COR-L47 (cell line): ENCODE measurements at places on chromosomes 13 and 19.

GRCh38 chr13:110913322-110914080 lies 1.4 kb downstream of the ANKRD10 start:
- peak; percentile 8 for DNase-seq

GRCh38 chr19:52520013-52520412 lies 7.5 kb upstream of the ZNF808 start:
- no peak for DNase-seq

GRCh38 chr13:41259875-41260501 lies 3.4 kb downstream of the MTRF1 start:
- no peak for DNase-seq

- no peak for DNase-seq
Observed at GRCh38 chr13:99346335-99347042, 39.3 kb upstream of the GPR183 start.

DNA sequence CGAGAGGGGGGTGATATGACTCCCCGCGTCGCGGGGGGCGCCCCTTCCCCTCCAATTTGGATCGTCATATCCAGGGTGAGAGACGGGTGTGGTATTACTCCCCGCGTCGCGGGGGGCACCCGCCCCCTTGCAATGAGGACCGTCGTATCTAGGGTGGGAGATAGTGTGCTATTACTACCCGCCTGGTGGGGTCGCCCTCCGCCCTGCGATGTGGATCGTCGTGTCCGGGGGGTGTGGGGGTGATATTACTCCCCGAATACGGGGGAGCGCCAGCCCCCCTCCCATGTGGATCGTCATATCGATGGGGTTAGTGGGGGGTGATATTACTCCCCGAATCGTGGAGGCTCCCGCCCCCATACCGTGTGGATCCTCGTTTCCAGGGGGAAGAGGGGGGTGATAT lies 29.2 kb upstream of the RGCC start:
- DNase-seq = no peak

GRCh38 chr19:52451241-52451640 lies 2.1 kb upstream of the ZNF578 start:
- no peak for DNase-seq

DNA sequence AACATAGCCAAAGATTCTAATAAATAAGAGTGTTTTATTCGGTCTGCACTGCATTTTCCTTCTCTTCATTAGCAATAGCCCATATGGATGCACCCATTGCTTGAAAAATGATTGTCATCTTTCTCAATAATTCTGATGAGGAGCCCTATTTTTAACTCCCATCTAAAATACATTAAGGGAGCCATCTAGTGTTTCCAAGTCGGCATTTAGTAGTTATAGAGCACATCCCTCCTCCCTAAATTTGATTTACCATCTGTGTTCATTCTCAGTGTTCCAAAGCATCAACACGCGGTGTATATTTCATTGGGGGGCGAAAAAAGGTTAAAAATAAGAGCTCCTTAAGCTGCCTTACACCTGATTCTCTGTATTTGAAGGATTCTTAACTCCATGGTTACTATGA lies 119.2 kb upstream of the IPO5 start:
- no peak for DNase-seq

GRCh38 chr19:36331353-36332228 lies 47.4 kb downstream of the ZFP14 start:
- DNase-seq = peak; percentile 96

DNA sequence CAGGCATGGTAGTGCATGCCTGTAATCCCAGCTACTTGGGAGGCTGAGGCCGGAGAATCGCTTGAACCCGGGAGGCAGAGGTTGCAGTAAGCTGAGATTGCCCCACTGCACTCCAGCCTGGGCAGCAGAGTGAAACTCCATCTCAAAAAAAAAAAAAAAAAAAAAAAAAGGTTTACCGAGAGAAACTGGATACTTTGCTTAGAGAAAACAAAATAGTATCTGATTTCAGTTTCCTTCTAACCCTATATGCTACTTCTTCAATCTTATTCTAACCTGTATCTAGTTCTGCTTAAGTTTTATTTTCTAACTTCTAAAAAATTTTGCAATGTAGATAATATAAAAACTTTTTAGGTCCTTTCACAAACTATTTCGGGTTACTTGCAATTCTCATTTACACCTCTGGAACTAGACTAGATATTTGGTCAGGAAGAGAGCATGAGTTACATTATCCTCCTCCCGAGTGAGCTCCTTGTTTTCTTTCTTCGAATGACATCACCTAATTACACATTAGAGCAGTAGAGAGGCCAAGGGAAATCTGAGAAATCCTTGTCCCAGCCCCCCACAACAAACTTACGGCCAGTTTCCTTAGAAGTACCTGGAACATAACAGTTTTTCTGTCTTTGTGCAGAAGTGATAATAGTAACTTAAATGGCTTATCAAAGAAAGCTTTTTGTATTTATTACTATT lies 128.9 kb downstream of the B3GLCT start:
- DNase-seq = no peak

GRCh38 chr13:25973576-25973975 lies 78.2 kb downstream of the SHISA2 start:
- DNase-seq = no peak

- DNase-seq = no peak
Observed at GRCh38 chr13:75318138-75318833, 163.7 kb downstream of the TBC1D4 start.

GRCh38 chr19:29107831-29108230 lies 105.1 kb downstream of the UQCRFS1 start:
- DNase-seq = no peak

DNA sequence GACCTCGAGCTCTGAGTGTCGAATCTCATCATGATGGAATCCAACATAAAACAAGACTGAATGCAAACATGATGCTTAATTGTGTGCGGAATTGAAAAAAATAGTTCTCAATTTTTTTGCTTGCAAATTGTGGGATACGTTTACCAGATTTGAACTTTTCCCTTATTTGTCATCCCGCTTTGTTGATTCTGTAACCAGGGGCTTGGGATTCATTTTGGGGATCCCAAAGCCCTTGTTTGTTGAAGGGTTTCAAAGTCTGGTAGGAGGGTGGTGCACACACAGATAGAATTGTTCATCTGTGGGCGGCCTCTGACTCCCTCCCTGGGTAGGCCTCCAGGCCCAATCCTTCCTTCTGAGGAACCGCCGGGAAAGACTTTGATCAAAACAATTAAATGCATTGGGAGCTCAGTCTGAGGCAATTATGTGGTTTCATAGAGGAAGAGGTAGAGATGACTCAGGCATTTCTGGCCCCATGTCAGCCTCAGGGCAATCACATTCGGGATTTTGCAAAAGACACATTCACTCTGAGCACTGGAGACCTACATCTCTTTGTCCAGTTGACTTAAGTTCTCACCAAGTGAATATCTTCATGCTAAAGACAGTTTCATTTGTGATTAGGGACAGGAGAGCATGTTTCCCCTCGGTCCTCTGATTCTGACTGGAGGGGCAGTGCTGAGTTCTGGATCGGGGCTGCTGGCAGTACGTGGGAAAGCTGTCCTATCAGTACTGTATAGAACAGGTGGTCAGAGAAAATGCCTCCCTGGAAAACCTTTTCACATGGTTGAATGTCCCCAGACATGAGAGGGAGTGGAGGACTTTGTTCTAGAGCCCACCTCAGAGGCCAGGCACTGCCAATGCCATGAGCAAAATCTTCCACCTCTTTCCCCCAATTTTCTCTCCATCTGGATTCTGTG lies 27.8 kb upstream of the IGFL4 start:
- no peak for DNase-seq

DNA sequence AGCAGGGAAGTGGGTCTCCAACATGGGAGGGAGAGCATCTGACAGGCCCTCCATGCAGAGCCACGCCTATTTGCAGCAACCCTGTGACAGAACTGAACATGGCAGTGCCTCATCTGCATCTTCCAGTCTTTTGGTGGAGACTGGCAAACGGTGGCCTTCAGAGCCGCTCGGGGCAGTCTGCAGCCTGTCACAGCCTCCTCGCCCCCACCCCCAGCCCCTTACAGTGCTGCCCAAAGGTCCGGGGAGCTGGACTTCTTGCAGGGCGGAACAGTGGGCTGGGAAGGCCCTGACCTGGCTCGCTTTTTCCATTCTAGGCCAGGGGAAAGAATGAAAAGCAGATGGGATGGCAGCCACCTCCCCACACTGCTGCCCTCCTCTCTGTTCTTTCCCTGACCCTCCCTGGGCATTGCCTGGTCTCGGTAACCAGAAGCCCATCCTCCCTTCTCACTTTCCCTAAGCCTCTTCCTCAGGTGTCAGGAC lies 2.7 kb downstream of the CALM3 start:
- no peak for DNase-seq

DNA sequence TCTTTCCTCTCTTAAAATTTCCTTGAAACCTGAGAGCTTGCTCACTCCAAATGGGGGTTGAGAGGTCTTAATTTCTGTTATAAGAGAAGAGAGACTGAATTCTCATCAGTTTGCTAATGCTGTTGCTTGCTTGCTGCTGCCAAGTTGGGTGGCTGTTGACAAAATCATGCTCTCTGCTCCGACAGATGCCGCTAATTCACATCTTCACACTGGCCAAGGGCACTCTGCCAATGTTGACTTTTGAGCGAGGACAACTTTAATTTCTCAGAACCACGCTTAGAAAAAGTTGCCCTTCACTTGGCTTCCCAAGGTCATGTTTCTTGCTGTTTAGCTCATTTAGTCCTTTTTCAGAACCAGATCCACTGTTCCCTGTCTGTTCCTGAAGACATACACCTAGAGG lies 402.9 kb downstream of the HS6ST3 start:
- DNase-seq = peak; percentile 53

DNA sequence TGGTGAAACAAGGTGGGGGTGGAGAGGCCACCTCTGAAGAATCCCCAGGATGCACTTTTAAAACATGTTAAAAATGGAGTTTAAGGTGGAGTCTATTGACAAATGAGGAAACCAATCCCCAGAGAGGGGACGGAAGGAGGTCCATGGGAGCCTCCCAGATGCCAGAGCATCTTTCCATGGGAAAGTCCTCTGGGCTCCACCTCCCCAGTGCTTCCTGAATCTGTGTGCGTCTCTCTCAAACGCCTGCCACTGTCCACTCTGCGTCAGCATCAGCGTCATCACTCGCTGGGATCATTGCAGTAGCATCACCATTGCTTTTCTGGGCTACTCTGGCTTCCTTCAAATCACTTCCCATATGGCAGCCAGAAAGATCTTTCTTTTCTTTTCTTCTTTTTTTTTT lies 6.2 kb downstream of the GPR4 start:
- DNase-seq = no peak

- DNase-seq = no peak
Observed at GRCh38 chr19:3368848-3369336, 2.5 kb downstream of the NFIC start.

- no peak for DNase-seq
Observed at GRCh38 chr19:4483385-4483784, 11.3 kb downstream of the HDGFL2 start.
